ENCODE measurements at places on chromosomes 12 and 14.

GRCh38 chr12:48936379-48936979 lies 11.2 kb upstream of the FKBP11 start:
- DNase-seq, result peak; percentile 65

DNA sequence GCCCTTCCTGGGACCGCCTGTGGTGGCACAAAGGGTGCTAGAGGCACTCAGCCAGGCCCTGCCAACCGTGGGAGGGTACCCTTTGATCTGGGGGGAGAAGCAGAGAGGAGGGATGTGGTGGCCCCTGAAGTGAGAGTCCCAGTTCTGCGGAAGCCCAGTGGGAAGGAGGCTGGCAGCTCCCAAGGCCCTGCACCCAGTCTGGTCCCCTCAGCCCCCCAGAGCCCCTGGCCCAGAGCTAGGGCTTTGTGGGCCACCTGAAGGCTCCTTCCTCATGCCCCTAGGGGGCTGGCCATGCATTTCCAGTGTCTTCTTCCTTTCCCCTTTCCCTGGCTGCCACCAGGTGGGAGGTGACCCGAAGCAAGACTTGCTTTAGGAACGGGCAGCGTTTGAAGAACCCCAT lies 44.3 kb downstream of the PLEKHG3 start:
- DNase-seq, result no peak

GRCh38 chr12:67299926-67300325 lies 30.8 kb downstream of the CAND1 start:
- DNase-seq, result no peak

GRCh38 chr12:97537501-97537900 lies 74.9 kb downstream of the RMST start:
- DNase-seq, result no peak

GRCh38 chr14:61106959-61107641 lies 126.1 kb downstream of the SLC38A6 start:
- DNase-seq, result peak; percentile 42

DNA sequence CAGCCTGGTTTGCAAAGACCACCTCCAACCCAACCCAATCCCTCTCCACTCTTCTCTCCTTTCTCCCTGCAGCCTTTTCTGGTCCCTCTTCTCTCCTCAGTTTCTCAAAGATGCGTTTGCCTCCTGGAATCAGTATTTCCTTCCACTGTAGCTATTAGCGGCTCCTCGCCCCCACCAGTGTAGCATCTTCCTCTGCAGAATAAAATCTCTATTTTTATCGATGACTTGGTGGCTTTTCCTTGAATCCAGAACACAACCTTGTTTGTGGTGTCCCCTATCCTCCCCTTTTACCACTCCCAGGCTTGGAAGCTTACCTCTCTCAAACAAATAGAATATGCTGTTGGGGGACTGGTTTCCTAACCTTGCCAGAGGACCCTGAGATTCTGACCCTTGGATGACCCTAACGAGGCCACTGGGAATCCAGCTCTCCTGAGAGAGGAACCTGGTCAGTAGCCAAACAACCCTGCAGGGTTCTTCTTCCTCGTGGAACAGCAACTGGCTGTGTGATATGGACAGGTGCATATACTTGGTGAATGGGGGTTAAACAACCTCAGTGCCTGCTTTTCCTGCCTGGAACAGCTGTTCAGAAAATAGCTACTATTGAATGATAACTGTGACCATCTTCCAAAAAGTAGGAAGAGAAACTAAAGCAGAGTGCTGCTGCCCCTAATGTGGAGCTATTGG lies 4.4 kb downstream of the WNT1 start:
- no peak for DNase-seq

GRCh38 chr12:59357811-59358210 lies 238.0 kb upstream of the SLC16A7 start:
- DNase-seq, result peak; percentile 6

- DNase-seq, result no peak
Measured at GRCh38 chr14:100604709-100605108, 17.5 kb upstream of the BEGAIN start.

GRCh38 chr14:81169711-81170103 lies 51.1 kb downstream of the GTF2A1 start:
- peak; percentile 9 for DNase-seq

GRCh38 chr12:74619884-74620283 lies 82.2 kb downstream of the ATXN7L3B start:
- DNase-seq, result no peak

DNA sequence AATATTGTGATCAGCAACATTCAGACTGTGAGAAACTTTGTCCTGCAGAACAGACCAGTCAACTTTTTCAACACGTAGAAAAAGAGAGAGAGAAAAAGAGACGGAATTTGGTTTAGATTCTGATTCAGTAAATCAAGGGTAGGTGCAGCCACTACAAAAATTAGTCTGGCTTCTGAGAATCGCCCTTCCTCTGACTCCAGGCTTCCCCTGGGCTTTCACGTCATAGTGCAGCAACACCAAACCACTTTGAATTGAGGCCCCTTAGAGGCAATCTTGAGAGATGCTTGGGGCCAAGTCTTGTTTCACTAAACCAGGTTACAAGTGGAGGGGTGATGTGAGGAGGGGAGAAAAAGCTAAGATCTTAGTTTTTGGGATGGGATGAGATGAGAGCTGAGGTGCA lies 37.5 kb upstream of the PTGR2 start:
- no peak for DNase-seq

- DNase-seq, result no peak
Measured at GRCh38 chr12:105329926-105330282, 587 bp upstream of the C12orf75 start.

DNA sequence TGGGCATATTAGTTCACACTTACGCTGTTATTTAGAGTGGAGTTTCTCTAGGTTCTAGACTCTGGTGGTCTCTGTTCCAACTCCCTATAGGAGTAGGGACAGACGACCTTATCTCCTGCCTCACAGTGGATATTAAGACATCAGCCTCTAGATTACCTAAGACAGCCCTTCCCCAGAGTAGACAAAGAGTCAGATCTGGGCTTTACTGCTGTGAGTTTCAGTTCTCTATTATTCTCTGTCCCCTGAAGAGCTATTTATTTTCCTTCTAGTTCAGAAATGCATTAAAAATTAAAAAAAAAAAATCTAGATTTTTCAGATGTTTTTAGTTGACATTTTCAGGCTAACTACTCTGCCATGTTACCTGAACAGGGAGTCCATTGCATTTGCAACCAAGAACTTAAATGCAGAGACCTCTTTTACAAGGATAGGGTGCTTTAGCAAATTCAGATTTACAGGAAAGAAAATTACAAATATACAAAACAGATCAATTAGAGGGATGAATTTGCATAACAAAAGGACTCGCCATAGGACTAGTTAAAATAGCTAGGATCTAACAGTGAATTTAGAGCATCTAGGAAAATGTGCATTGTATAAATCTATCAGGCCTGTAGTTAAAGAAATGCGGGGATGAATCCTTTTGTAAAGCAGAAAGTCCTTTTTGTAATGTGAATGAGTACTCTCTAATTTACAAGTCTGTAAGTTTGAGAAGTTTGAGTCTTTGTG lies 381.4 kb downstream of the APAF1 start:
- DNase-seq, result no peak

DNA sequence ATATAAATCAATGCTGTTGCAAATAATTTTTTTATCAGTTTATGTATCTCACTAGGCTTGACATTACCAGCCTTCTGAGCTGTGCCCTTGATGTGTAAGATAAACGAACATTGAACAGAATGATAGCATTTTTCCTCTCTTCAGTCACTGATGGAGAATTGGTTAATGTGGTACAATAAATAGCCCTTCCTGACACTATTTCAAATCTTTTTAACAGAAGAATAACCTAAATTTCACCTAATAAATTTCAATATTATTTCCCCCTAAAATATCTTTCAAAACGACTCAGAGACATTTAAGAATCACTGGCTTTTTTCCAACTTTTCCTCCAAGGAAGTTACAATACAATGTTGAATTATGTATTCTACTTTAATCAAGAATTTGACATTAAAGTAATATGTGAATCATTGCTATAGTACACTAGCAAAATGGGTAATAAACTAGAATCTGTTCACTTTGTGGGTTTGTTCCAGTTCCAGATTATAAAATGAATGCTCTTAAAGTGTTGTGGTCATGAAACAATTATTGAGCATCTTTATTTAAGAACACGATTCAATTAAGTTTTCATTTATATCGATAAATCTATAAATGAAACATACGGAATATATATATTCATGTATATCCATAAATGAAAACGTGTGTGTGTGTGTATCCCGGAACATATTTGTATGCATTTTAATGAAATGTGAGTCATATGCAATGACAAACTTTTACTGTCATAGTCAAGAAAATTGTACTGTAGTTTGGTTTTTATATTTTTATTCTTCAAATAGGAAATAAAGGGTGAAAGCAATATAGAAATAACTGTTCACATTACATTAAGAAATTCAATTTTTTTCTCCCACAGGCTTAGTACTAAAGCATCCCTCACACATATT lies 2.5 kb upstream of the ATP2B1 start:
- DNase-seq, result no peak

DNA sequence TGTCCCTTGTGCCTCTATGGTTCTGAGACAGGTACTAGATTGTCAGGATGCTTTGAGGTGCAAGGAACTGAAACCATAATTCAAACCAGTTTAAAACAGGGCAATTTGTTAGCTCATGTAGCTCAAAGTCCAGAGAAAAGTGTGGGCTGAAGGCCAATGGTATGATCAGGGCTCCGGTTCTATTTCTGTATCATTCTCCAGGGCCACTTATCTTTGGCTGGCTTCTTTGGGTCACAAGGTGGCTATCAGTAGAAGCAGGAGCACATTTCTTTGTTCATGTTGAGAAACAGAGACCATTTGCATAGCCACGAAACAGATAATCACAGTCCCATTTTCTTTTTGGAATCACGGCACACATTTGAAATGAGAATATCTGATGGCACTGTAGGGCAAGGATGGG lies 294.9 kb downstream of the ETNK1 start:
- no peak for DNase-seq

DNA sequence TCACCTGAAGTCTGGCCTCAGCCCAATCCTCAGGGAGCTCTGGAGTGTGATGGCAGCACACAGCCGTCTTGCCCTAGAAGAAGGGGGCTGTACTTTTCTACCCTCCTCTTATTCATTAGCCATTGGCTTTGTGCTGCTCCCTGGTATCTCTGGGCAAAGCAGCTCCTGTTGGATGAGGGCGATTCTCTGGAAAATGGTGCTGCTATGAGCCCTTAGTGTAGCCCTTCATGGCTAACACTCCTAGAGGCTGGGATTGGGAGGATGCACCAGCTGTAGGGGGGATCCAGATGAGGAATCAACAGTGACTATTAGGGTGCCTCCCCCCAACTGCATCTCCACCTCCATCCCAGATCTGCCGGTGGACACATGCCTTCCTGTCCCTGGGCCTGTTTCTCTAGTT lies 32.6 kb downstream of the RPH3A start:
- no peak for DNase-seq

DNA sequence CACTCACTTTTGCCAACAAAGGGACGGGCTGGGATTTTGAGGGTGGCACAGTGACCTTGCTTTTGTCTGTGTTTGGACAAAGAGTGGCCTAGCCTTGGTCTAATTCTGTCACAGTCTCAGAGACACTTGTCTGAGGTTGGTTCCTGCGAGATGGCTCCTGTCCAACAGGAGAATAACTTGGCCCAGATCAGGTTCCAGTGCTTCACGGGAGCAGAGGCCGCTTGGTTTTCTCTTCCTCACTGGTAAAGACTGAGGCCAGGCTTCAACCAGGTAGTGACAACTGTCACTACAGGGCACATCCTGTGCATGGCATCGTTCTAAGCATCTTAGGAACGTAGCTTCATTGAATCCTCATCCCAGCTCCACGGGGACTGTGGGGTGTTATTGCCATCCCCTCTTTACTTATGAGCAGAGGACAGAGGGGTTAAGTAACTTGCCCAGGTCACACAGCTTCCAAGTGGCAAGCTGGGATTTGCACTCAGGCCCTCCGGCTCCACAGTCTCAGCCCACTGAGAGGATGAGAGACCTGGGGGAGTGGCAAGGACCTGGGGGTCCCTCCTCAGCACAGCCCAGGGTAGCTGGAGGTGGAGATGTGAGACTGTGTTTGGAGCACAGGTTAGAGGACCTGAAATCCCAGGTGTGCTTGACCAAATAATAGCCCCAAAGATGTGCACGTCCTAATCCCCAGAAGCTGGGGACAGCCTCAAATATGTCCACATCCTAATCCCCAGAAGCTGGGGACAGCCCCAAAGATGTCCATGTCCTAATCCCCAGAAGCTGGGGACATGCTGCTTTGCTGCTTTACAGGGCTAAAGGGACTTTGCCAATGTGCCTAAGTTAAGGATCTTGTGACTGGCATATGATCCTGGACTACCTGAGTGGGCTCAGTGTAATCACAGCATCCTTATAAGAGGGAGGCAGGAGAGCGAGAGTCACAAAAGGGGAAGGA lies 179.2 kb upstream of the RTL1 start:
- DNase-seq, result no peak

GRCh38 chr14:77638771-77639171 lies 22.3 kb upstream of the SPTLC2 start:
- DNase-seq, result peak; percentile 85

DNA sequence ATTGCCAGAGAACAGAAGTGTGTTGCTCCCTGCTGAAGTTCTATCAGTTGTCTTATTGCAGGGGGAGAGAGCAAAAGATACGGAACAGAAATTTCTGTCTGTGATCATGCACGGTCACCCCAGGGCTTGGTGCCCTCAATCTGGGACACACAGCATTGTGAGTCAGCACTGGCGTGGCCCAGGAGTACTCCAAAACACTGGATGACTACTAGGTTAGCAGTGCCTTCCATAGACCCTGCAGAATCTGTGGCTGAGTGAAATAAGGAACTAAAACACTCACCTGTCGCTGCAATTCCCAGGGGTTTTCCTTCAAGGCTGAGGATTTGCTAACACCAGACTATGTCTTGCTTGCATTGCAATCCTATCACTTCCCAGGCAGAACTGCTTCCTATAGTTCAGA lies 165.5 kb downstream of the ANO6 start:
- DNase-seq, result no peak

DNA sequence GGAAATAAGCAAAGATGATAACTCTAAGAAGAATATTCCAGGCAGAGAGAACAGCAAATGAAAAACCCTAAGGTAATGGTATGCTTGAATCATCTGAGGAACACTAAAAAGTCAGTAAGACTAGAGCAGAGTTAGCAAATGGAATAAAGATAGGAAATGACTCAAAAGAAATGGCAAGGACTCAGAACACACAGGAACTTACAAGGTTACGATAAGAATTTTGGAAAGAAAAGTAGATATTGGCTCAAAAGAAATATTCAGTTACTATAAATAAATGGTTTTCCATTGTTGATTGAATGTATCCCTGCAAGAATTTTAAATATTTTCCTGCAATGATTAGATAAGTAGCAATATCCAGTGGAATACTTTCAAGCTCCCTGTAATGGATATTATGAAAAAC lies 705.8 kb downstream of the C12orf50 start:
- peak; percentile 93 for DNase-seq

GRCh38 chr12:121712190-121712460 lies 427 bp upstream of the TMEM120B start:
- DNase-seq, result peak; percentile 28

DNA sequence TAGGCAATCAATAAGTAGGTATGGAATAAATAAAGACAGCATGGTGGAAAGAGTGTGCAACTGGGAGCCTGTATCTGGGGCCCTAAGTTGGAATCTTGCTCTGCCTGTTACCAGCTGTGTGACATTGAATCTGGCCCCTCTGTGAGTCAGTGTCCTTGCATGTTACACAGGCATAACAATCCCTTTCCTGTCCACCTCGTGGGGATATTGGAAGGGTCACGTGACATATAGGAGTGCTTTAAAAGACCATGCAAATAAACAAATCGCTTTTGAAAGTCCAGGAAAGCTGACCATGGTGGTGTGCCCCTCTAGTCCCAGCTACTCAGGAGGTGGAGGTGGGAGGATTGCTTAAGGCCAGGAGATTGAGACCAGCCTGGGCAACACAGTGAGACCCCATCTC lies 51.1 kb upstream of the VRK1 start:
- DNase-seq, result no peak
